ENCODE measurements at places on chromosomes 2 and 18.

- no peak for DNase-seq
Measured at GRCh38 chr2:206217166-206217565, 57.3 kb upstream of the ZDBF2 start.

- DNase-seq = peak; percentile 45
Measured at GRCh38 chr2:227703961-227704360, 13.9 kb downstream of the SLC19A3 start.

DNA sequence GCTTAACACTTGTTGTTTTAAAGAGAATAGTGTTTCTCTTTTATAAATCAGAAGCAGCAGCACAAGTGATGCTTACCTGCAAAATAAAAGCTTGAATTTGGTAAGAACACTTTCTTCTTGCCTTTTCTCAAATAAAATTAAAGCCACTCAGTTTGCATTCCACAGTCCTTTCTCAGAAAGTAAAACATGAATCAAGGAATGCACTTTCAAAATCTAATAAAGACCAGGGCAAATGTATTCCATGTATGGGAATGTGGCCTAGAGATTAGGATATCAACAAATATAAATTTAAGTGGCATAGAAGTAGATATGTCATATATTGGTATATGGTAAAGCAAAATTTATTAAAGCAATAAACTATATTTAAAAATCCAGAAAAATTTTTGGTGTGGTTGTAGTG is 352.8 kb downstream of the THSD7B start:
- DNase-seq = no peak

DNA sequence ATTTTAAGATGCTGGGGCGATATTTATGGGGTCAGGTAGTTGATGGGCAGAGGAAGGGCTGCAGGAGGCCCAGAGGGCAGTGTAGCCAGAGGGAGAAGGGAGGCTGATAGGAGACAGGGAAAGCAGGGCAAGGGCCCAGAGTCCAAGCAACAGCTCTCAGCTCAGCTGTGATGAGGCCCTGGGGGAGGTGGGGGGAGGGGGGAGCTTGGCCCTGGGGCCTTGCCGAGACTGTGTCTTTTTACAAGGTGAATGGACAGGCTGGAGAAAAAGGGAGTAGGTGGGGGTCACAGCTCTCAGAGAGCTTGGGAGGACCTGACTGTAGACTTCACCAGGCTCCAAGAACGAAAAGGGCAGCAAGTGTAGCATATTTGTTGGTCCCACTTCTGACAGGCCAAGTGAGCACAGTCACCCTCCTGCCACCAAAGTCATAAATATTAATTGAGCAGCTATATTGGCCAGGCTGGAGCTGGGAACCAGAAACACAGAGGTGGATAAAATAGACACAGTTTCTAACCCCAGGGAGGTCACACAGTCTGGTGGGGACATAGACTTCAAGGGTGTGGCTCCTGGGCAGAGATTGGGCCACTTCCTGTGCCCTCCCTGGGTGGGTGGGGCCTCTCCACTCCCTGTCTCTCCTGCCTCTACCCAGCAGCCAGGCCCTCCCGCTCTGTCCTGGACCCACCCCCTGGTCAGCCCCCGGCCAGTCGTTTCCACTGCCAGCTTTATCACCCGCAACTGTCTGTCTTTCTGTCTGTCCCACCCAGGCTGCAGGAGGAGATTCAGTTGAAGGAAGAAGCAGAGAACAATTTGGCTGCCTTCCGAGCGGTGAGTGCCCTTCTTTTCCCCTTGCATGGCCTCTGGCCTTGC is 1.4 kb downstream of the DES start:
- no peak for DNase-seq

GRCh38 chr18:2108591-2108990 is 462.7 kb downstream of the METTL4 start:
- no peak for DNase-seq

GRCh38 chr2:34093790-34094189 is 494.7 kb upstream of the FAM98A start:
- no peak for DNase-seq

GRCh38 chr2:240814280-240814679 is 5.7 kb downstream of the KIF1A start:
- no peak for DNase-seq

DNA sequence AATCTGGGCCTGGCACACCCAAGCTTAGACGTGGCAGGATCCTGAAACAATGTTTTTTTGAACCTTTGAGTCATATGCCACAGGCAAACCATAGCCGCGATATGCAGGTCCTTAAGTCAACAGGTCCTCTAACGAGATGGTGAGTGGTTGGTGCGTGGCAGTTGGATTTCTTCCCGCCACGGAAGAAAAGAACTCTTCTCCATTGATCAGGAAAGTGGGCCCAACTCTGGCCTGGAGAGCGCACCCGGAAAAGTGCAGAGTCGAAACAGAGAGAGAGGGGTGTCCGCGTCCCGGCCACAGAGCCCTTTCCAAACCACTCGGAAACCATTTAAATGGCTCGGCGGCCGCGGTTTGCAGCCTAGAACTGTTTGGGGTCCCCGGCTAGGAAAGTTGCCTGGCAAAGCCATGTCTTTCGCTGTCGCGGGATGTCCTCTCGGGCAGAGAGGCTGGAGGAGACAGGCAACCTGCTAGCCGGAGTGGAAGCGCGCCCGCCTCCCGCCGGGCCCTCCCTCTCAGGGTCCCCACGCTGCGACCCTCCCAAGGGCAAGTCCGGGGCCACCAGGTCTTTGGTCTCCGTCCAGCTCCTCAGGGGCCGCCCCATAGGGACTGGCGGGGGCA is 777 bp downstream of the GALNT3 start:
- DNase-seq = no peak

GRCh38 chr2:114727012-114727411 is 284.6 kb downstream of the DPP10 start:
- no peak for DNase-seq

- no peak for DNase-seq
Measured at GRCh38 chr2:139259422-139260051, 479.3 kb upstream of the NXPH2 start.

GRCh38 chr2:26892133-26892532 is 44.2 kb downstream of the DPYSL5 start:
- DNase-seq = no peak

DNA sequence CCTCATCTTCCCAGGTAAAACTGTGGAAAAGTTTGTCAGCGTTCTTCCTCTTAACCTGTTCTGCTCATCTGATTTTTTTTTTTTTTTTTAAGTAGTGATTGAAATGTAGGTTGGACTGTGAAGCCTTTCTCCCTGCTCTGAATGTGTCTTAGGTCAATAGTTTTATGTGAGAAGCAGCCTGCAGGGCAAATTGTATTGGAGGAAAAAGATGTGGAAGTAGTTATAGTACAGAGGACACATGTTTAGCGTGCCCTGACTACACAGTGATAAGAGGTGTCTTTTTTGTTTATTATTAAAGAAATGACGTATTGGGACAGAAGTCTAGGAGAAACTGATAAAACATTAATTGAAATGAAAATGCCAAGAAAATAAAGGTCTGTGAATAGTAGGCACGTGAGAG is 1.5 kb downstream of the MTA3 start:
- peak; percentile 27 for DNase-seq

GRCh38 chr2:218253232-218253625 is 7.6 kb upstream of the GPBAR1 start:
- no peak for DNase-seq

DNA sequence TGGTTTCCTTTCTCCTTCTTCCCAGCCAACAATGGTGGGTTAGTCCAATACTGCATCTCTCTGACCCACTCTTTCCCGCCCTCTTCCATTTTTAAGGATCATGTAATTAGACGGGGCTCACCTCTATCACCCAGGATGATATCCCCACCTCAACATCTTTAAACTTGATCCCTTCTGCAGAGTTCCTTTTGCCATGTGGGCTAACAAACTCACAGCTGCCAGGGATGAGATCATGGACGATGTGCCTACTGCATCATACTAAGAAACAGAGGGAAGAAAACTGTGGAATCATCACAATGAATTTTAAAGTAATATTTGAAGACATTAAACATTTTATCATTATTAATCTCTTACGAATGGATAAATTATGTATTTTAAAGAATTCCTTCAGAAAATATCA is 183.5 kb downstream of the RDH14 start:
- no peak for DNase-seq

- no peak for DNase-seq
Measured at GRCh38 chr2:27255187-27255586, 7.7 kb downstream of the SLC30A3 start.

DNA sequence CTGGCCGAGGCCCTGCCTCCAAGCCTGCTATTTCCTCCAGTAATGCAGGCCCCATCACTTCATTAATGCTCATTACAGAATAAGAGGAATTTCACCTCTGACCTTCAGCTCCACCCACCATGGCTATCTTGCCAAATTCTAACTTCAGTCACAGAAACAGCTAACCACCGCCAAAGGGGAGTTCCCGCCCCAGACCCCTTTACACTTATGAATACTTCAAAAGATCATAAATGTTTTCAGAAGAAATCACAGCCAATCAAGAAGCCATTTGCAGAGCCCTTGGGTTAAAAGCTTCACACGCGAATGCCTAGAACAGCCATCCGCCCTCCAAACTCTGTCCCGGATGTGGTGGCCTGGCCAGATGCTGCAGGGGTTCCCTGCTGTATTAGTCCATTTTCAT is 73.8 kb upstream of the TWIST2 start:
- no peak for DNase-seq

DNA sequence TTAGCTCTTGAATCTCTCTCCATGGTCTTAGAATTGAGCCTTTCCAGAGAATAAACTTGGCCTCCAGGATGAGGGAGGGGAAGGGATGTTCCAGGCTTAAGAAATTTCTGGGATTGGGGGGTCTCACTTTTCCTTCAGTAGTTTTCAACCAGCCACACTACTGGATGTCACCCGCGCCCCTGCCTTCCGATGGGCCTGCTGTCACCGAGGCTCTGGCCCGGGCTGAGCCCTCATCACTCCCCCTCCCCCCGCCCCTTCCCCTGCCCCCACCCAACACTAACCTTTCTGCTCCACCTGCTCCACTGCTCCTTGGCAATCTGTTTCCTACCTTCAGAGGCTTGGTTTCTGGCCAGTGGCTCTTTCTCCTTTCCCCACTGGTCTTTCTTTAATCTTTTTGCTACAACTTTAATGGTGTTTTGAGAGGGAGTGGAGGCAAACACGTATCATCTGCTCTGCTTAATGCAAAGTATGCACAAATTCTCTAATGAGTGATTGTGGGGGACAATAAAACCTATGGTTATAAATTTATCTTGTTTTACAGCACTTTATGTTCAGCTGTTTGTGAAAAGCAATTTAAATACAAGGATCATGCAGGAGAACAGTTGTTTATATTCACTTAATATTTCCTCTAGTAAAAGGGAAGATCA is 155.1 kb downstream of the WDSUB1 start:
- DNase-seq = no peak

GRCh38 chr2:216098421-216099334 is 10.5 kb upstream of the XRCC5 start:
- DNase-seq = no peak

GRCh38 chr18:7566244-7566566 is 911 bp upstream of the PTPRM start:
- no peak for DNase-seq

DNA sequence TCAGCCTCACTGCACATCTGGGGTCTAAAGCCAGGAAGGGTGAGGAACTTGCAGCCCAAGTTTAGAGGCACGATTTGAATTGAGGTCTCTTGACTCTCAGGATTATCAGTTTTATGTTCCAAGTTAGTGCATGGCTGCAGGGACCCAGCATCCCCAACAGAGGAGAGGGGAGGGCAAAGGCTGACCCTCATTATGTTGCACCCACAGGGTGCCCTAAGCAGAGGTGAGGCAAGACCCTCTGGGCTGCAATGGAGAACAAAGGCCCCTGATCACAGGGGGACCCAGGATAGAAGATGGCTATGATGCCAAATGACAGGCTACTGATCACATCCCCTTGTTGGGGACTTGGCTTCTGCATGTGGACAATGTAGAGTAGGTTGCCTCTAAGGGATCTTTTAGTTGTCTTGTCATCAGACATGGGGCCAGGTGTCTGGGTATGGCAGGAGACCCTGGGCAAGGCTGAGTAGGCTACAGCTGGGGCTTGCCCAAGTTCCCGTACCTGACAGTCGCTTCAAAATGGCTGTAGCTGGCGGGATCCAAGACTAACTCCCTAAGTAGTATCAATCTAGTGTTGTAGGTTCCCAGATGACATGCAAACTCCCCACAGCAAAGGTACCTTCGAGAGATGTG is 4.5 kb upstream of the GDF7 start:
- no peak for DNase-seq

- no peak for DNase-seq
Measured at GRCh38 chr2:223954401-223954800, 2.9 kb upstream of the MRPL44 start.

DNA sequence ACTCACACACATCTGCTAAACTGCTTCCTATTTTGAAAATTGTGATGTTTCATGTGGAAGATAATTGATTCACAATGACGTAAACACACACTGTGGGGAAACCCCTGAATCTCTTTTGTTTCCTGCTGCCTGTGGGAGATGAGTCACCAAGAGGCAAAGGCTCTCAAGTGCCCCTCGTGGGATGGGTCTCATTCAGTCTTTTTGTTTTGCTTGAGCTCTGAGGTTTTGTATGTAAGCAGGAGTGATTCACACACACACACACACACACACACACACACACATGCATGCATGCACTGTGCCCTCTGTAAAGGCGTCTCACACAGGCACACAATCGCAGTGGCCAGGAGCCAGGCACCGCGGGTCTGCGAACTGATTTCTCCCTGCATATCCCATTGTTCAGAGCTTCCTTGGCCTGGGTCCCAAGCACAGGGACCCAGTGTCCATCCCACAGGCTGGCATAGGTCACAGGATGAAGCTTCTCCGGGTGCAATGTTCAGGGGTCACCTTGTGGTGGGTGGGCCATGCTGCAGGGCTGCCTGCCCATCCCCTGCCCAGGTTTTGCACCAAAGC is 12.1 kb upstream of the ARHGEF4 start:
- DNase-seq = peak; percentile 87

DNA sequence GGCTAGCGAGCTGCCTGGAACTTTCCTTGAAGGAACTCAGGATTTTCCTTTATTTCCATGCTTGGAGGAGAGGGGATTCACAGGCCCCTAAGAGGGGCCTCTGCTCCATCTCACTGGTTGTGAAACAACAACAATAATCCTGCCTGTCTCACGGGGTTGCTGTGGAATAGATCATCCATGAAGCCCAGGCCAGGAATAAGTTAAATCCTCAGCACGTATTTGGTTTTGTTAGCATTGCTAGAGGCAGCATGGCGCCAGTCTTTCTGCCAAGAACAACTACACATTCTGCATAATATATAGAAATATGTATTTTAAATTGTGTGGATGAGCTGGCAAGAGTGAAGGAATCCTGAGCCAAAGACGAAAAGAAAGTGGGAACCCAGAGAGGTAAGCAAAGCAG is 80.8 kb upstream of the L3MBTL4 start:
- no peak for DNase-seq

GRCh38 chr18:75723521-75724340 is 296.2 kb upstream of the SMIM21 start:
- no peak for DNase-seq

- no peak for DNase-seq
Measured at GRCh38 chr2:157319795-157320194, 5.8 kb downstream of the ERMN start.

DNA sequence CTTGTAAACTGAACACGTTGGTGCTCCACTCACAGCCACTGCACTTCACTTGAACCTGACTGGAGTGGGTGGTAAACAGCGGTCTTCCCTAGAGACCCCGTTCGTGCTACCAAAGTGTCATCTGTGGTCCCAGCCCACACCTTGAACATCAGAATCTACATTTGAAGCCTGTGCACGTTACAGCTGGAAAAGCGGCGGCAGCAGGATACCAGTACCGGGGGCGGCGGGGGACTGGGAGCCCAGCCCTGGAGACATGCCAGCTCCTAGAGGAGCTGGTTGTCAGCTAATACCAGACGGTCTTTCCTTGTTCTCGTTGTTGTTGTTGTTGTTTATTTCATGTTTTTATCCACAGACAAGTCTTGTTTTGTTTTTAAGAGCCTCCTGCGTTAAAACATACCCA is 156.7 kb downstream of the WDSUB1 start:
- no peak for DNase-seq
